ENCODE measurements at places on chromosomes 7 and 10. TPM values are rescaled to one million over a fixed set of nuclear protein-coding genes. Genes with fewer than 3 reads are reported as not detected.
A peak's percentile ranks its signal among the peaks of the same experiment; 100 is the strongest.

DNA sequence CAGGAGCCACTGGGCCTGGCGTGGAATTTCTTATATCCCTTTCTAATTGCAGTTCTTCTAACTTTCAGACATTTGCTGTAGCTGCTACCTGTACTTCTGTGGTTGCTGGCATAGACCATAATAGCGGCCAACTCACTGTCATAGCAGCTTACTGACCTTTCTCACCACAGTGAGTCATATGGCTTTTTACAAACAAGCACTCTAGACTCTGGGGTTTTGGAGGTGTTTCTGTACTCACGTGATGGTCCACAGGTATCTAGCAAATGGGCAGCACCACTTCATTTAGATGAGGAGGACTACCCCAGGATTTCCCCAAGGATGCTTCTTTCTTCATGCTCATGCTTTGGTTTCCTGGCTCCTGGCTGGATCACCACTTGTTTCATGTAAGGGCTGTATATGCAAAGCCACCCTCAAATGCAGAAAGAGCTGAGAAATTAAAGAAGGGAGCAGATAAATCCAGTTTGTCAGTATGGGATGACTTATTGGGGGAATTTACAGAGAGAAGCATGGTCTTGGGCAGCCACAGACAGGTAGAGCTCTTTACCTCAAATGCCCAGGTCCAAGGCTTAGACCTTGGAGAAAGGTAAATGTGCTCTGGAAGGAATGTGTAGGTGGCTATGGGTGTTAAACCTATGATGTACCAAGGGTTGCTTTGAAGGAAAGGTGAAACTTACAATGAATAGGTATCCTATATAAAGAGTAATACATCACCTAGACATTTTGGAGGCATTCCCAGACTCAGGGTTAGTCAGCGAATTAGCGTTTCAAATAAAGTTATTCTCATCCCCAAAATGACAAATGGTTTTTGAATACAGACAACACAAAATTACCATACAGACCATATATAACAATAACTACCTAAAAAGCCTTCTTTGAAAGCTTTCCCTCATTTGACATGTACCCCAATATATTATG, 15.9 kb upstream of the SLC25A16 start:
- no peak for DNase-seq

GRCh38 chr10:87660484-87661133, 931 bp downstream of the PAPSS2 start:
- DNase-seq = peak; percentile 70

DNA sequence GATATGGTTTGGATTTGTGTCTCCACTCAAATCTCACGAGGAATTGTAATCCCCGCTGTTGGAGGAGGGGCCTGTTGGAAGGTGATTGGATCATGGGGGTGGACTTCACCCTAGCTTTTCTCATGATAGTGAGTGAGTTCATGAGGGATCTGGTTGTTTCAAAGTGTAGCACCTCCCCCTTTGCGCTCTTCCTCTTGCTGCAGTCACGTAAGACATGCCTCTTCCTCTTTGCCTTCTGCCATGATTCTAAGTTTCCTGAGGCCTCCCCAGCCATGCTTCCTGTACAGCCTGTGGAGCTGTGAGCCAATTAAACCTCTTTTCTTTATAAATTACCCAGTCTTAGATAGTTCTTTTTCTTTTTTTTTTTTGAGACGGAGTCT, 17.1 kb downstream of the CDNF start:
- no peak for DNase-seq

CHN2 gene
- total RNA-seq = 0.63 TPM

- DNase-seq = no peak
Measured at GRCh38 chr10:35435824-35436223, 99.5 kb downstream of the CCNY start.

GRCh38 chr7:1794888-1795542, 124.9 kb downstream of the ELFN1 start:
- DNase-seq = no peak

PDE6C gene
- total RNA-seq = not detected

GRCh38 chr10:131892806-131893675, 7.8 kb upstream of the PPP2R2D start:
- DNase-seq = no peak

GJD4 gene
- total RNA-seq = not detected

CLRN3 gene
- 0.13 TPM for total RNA-seq

GRCh38 chr10:78556705-78557432, 511.9 kb upstream of the ZMIZ1 start:
- no peak for DNase-seq

- DNase-seq = no peak
Measured at GRCh38 chr10:96271016-96271815, at the start of gene BLNK. TSS of gene BLNK (minus strand) at chr10:96271569. CDS start at chr10:96271398, 171 bp downstream.

- DNase-seq = peak; percentile 26
Measured at GRCh38 chr7:113810080-113810744, 108.6 kb downstream of the PPP1R3A start.

- DNase-seq = peak; percentile 77
Measured at GRCh38 chr7:134420424-134421125, 38.3 kb downstream of the AKR1B1 start.

DNA sequence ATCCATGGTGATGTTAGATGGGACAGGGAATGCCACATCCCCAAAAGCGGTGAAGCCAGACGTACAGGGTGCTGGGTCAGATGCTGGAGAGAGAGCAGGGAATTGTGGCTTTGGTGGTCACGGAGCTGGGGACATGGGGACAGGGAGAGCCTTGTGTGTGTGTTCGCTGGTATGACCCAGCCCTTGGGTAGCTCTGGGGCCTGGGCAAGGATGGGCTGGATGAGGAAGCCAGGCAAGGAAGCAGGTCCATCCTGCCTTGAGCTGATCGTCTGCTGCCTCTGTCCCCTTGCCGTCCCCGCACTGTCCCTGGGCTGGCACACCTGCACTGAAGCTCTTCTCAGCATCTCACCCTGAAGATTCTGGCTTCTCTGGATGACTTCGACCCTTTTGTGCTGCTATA, 15.4 kb upstream of the CLDN4 start:
- DNase-seq = no peak

DNA sequence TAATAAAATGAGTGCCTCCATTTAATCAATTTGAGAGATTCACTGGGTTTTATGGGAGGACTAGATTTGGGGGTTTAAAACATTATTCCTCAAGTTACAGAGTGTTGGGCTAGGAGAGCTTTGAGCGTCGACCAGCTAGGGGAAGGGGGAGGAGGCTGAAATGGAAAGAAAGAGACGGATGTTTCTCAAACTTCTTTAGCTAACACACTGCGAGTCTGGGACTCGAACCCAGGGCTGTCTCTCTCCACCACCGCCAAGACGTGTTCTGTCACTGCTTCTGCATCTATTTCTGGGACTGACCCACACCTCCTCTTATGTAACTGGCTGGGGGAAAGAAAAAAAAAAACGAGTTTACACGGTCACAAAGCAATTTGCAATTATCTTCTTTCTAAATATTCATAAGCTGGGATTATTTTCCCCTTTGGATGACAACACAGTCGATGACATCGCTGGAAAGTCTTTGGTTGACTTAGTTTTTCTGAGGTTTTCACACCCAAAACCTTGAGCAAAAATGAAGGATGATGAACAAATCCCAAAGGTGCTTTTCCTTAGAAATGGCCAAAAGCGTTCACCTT, 27.2 kb downstream of the CHST15 start:
- no peak for DNase-seq

- DNase-seq = no peak
Measured at GRCh38 chr7:106050002-106050745, 61.9 kb downstream of the SYPL1 start.

FAS gene
- 5.8 TPM for total RNA-seq

DNA sequence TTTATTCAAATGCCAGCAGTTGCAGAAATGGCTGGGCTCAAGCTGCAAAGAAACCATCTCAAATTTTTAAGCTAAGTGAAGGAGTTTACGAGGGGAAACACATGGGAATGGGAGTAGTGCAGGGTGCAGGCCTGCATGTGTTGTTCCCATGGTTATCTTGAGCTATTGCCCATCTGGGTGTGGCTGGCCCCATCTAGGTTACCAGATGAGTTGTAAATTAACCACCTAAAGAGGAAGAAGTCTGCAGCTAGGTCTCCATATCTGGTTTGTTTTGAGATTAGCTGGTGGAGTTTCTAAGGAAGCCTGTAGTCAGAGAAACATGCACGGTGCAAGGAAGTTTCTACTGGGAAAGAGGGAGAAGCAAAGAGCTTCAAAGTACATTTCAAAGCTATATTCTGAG, 23.3 kb upstream of the STEAP2 start:
- DNase-seq = no peak

TAS2R40 gene
- not detected for total RNA-seq

DNA sequence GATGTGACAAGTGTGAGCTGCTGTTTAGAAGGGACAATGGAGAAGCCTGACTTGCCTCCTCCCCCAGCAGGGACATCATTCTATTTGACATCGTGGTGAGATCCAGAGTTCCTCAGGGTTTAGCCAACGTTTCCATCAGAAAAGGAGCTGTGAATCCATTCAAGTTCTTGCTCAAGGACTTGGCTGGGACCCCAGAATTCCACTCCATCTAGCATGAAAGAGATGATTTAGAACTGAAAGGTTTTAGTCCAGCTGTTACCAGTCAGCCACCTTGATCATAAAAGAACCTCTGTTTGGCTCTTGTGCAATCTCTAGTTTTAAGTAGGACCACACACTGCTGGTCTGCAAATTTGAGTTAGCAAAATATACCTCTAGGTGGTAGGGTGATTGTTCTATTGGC, 337.6 kb downstream of the FRMD4A start:
- DNase-seq = no peak

HSPA14 gene
- total RNA-seq = 8.3 TPM

- DNase-seq = no peak
Measured at GRCh38 chr10:131694781-131695495, 205.9 kb upstream of the PPP2R2D start.

CARD11 gene
- 3.2 TPM for total RNA-seq

GRCh38 chr7:77542895-77543294, 5.8 kb downstream of the PTPN12 start:
- no peak for DNase-seq

DNA sequence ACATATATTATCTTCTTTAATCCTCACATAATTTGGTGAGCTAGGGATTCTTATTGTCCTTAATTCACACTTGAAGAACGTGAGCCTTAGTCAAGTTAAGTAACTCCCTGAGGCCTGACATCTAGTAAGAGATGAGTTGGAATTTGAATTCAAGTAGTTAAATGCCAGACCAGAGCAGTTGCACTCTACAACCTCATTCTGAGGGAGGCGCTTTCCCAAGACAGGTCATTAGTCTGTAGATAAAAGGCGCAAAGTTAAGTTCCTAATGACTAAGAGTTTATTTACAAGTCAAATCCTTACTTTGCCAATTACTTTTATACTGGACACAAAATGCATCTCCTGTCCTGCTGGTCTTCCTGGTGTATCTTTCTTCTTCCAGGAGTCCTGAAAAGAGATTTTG, 3.6 kb upstream of the EXOC6 start:
- no peak for DNase-seq

NRBF2 gene
- 18.8 TPM for total RNA-seq

C10orf71 gene
- total RNA-seq = not detected

DNA sequence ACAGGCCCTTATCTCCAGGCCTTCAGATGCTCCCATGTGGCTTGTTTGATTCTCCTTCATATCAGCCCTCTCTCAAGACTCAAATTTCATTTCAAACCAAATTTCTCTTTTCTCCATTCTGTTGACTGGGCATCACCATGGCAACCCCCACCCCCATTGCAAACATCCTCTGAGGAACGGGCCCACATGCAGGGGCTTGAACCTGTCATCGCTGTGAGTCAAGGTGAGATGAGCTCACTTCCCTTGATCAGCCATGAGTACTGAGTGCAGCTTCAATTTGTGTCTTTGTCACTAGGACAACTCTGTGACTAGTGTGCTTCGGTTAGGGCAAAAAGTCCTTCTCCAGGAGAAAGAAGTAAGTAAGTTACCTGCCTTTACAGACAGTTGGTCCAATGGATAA, 41.9 kb downstream of the CALML3 start:
- DNase-seq = no peak

DNA sequence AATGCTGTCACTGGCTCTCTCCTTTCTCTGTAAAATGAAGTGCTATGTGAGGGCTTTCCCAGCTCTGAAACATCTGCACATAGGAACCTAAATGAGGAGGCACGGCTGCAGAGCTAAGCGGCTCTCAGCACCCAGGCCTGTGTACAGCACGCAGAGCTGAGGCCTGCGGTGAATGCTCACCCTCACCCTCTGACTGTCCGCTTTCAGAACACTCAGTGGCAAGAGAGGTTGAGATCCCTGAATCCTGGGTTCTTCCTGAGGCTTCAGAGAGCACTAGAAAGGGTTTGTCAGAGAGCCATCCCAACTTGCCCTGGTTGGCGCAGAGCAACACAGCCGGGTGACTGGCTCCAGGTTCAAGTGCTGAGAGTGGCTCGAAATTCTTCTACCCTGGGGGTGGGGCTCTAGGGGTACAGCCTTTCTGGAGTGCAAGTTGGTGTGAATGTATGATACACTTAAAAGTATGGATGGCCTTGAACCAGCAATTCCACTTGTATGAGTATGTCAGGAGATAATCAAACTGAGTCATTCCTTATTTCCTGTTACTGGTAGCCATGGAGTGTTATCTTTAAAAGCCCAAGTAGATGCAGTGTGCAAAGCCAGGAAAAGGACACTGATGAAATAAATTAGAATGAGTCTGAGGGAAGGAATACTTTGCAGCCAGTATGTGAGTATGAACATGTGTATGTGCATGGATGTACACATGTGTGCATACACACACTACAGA, 1.7 kb upstream of the CCDC201 start:
- no peak for DNase-seq

SGMS1 gene
- total RNA-seq = 69.2 TPM

COBL gene
- total RNA-seq = under 0.01 TPM
